ENCODE measurements at places on chromosomes 7 and 10.

- DNase-seq: no peak
Measured at GRCh38 chr10:75234683-75235374, 928 bp downstream of the COMTD1 start.

- DNase-seq: no peak
Measured at GRCh38 chr7:151009327-151010036, 14.8 kb downstream of the ATG9B start.

DNA sequence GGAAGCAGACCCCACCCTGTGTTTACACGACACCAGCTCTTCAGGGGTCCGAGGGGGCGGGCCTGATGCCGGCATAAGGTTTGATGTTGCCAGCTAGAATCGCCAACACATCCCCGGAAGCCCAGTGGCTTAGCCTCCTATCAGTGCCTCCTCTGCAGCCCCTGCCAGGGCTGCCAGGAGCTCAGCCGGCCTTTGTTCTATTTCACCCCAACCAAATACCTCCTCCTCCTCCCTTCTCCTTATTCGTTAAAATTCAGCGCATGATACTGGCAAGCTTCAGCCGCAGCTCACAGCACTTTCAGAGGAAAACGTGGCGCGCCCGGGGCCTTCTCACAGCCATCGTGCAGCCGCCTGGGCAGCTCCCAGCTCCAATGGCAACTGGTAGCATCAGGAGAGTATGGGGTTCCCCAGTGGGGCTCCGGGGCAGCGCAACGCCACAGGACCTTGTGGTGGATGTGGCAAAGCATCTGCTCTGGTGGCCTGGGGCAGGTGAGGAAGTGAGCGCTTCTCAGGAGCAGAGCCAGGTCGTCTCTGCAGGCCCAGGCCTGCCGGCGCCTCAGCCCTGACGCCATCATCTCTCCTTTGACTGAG is 176.4 kb upstream of the RHEB start:
- DNase-seq: no peak

GRCh38 chr7:102122026-102122425 is 164.6 kb upstream of the SH2B2 start:
- peak; percentile 85 for DNase-seq

- DNase-seq: no peak
Measured at GRCh38 chr10:62175251-62175650, 93.4 kb downstream of the RTKN2 start.

GRCh38 chr10:130778166-130778545 is 533.4 kb downstream of the TCERG1L start:
- no peak for DNase-seq

- peak; percentile 50 for DNase-seq
Measured at GRCh38 chr10:30445711-30446110, 11.7 kb downstream of the MAP3K8 start.

DNA sequence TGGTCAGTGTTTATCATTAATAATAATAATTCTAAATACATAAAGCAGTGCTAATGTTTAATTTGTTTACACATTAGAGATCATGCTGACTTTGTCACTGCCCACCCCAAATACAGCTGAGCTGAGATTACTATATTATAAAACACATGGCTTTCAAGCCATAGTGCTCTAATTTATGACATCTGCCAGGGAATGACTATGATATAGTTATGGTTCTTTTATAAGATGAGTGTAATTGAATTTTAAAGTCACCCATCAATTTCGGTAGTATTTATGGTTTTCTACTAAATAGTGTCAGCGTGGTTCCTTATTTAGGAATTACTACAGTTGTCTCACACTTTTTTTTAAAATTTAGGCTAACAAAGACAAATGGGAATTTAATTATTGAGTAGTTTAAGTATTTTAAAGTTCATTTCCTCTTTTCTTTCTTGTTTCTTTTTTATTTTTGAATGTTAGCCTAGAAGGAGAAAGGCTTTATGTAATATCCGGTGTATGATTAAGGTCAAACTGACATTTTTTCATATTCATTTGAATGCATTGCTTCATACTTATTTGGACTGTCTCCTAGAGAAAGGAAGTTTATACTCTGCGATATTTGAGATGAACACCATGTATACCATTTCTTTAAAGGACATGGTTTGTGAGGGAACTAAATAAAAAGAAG is 3.9 kb downstream of the CDK14 start:
- peak; percentile 96 for DNase-seq

DNA sequence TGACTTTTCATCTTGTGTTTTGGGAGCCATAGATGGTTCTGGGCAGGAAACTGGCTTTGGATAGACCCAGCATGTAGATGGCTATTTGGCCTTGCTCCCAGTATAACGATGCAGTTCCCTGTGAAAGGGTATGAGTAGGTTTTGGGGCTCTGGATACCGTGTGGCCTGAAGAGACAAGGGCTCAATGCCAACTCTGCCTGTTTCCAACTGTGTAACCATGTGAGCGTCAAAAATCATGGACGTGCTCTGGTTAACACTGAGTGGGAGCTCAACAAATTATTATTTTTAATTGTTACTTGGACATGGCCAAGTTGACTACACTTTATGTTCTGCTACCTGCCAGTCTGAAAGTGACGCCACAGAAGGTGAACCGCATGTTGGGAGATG is 41.8 kb downstream of the EGFR start:
- no peak for DNase-seq

GRCh38 chr7:43649755-43650274 is 66.9 kb downstream of the STK17A start:
- DNase-seq: peak; percentile 85

GRCh38 chr7:64744680-64745079 is 49.5 kb upstream of the ZNF138 start:
- no peak for DNase-seq

GRCh38 chr7:28723336-28723735 is 234.8 kb downstream of the TRIL start:
- no peak for DNase-seq

GRCh38 chr7:135190703-135191102 is 20.2 kb upstream of the CYREN start:
- DNase-seq: peak; percentile 38

DNA sequence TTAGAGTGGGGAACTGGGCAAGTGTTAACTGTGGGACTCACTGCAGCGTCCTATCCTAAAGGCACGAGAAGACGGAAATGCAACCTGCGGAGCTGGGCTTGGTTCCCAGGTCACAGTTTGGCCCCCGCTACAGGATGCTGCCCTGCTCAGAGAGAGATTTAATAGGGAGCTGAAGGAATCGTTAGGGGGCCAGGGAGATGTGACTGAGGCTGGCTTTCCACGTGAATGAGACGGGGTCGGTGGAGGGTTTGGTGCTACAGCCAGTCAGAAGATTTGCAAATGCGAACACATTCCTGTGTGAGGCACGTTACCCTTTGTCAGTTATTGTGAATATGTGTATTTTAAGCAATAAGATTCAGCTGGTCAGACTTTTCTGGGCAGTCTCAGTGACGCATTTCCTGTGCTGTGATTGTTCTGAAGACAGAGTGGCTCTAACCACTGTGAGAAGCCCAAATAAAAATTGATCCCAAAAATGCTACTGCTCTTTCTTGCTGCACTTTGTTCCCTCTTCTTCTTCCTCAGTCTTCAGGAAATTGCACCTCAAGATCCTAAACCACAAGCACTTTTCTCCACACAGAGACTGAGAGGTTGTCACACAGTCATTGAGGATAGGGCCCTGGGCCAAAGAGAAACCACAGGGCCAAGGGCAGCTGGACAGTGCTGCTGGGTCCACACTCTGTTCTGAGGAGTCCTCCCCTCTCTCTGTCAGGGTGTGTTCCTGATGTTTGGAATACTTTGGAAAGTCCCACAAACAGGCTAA is 21.2 kb downstream of the CYP17A1 start:
- peak; percentile 88 for DNase-seq

DNA sequence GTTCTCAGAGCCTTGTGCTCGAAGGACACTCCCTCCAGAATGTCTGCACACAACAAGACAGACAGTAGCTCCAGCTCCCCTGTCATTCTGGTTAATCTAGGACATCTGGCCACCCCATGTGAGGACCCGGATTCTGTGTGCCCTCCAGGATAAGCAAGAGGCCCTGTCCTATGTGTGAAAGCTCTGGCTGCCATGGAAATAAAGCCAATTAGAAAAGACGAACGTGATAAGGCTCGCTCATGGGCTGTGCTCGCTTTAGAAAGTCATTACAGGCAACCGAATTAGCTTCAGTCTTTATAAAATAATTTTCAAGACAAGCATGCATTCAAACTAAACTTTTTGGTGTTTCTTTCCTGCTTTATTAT is 263.4 kb downstream of the INHBA start:
- no peak for DNase-seq

- no peak for DNase-seq
Measured at GRCh38 chr10:497898-498451, 191.5 kb downstream of the DIP2C start.

GRCh38 chr7:150385302-150385723 is 6.2 kb downstream of the ZNF775 start:
- no peak for DNase-seq

GRCh38 chr10:117994771-117995170 is 52.0 kb downstream of the RAB11FIP2 start:
- DNase-seq: no peak

- DNase-seq: no peak
Measured at GRCh38 chr7:27210441-27211083, 10.7 kb upstream of the HOXA13 start.

GRCh38 chr7:149781921-149782320 is 8.5 kb upstream of the ZNF467 start:
- no peak for DNase-seq

GRCh38 chr7:68314208-68314607 is 1284.1 kb upstream of the AUTS2 start:
- no peak for DNase-seq

GRCh38 chr10:86856156-86856555 is 99.7 kb downstream of the BMPR1A start:
- DNase-seq: no peak

GRCh38 chr7:143979998-143980397 is 20.1 kb upstream of the OR6B1 start:
- no peak for DNase-seq

DNA sequence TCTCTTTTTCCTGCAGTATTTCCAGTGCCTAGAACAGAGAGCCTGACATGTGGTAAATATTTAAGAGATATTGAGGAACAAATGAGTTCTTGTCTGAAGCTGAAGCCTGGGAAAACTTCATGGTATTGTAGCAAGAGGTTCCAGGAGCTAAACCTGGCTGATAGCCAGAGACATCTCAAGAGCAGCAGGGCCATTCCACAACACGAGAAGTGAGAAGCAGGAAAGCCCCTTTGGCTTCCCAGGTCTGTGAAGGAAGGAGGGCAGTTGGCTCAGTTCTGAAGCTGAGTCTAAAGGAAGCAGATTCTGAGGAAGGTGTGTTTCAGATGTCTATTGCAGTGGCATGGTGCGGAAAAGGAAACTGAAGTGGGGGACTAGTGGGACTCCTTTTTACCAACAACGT is 63.8 kb upstream of the FAM204A start:
- DNase-seq: no peak

DNA sequence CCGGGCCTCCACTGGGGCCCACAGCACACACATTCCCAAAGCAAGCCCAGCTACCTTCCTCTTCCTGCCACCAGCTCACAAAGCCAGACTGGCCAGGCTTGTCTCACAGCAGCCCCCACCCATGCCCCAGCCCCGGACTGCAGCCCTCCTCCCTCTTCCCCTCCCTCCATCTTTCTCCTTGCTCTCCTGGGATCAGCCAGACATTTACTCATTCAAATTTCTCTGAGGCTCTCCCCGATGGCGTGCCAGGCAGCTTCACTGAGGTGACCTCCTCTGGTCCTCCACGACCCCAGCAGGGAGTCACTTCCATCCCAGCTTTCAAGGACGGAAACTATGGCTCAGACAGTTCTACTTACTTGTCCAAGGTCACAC is 187.5 kb downstream of the GRID1 start:
- no peak for DNase-seq

DNA sequence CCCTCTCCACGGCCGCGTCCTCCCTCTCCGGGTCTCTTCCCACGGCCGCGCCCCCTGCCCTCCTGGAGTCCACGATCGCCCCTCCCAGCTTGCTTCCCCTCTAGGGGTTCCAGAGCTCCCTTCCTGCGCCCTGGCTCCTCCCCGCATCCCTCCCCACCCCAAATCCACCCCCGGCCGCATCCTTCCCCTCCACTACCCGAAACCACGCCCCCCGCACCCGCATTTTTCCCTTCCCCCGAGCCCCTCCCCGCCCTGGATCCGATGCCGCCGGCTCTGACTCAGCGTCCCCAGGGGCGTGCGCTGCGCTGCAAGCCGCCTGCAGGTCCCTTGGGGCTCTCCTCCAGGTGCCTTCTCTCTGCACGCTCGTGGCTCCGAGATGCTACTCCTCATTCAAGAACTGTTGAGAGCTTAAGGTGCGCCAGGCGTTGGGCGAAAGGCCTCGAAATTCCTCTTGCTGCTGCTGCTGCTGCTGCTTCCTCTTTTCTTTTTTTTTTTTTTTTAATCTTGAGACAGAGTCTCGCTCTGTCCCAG is 372 bp upstream of the TMEM130 start:
- peak; percentile 39 for DNase-seq

DNA sequence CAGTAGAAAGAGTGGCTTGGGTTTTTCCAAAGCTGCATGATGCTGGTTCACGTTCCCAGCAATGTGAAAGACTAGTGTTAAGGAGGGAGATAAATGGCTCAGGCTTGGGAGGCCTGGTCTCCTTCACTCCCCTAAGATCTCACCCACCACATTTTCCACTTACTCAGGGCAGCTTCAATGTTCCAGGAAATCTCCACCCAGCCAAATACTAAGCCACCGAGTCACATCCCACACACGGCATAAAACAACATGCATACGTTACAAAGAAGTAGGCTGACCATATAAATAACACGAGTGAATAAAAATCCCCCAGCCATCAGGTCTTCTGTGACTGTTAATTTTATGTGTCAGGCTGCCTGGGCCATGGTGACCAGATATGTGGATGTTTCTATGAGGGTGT is 303.5 kb downstream of the SFMBT2 start:
- no peak for DNase-seq

- no peak for DNase-seq
Measured at GRCh38 chr7:105655067-105655466, 73.8 kb upstream of the EFCAB10 start.

DNA sequence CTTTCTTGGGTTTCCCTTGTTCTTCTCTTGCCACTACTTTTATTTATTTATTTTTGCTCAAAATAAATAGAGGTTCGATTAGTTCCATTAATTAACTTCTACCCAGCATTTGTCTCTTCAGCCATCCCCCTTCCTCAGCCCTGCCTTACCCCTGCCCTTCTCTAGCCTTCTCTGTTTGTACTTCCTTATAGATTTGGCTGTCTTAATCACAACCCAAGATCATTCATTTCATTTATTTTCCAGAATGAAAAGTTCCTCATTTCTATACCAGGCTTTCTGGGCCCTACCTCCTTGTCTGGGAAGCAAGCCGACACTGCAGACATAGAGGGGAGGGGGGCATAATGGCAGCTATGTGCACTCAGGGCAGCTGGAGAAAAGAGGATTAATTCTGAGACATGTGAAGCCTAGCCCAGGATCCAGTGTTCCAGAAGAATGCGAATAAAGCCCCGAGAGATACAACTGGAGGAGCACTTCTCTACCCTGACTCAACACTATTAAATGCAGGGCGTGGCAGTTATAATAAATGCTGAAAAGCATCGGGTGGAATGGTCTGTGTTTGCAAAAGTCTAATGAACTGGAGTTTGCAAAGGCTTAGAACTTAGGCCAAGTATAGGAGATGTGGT is 6.4 kb upstream of the PDCD4 start:
- DNase-seq: no peak

GRCh38 chr10:8054244-8054493 is 319 bp upstream of the GATA3 start:
- DNase-seq: no peak

Measured in MV-4-11 (cell line).